ENCODE measurements at places on chromosomes 7 and 10.
A peak's percentile ranks its signal among the peaks of the same experiment; 100 is the strongest.

DNA sequence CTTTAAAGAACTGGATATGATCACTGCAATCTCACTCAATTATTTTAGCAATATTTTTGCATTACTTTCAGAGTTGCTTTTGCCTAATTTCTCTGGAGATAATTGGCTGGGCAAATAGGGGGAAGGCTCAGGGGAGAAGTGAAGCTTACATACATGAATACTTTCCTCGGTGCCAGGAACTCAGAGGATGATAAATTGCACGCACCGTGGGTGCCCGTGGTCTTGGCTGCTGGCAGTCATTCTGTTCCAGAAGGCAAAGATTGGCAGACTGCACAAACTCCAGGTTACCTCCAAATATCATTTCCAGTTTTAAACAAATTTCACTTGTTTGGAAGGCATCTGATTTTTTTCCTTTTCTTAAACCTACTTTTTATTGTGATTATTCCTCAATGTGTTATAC, 197.8 kb upstream of the TMEM72 start:
- DNase-seq: no peak

- DNase-seq: no peak
Measured at GRCh38 chr7:129134356-129134987, 10.0 kb upstream of the TSPAN33 start.

DNA sequence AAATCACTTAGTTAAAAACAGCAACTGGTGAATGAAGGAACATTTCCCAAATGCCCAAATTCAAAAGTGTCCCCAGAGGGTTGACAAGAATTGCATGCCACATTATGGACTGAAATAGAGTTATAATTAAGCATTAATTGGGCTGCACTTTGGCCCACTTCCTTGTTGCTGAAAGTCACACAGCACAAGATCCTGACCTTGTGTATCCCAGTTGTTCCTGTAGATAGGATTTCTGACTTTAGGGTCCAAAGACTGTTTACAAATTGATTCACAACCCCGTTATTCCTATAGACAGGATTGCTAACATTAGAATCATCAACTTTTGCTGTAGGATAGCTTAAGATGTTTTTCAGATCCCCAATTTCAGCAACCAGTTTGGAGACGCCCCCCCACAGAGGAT, 31.5 kb upstream of the NPFFR1 start:
- no peak for DNase-seq

DNA sequence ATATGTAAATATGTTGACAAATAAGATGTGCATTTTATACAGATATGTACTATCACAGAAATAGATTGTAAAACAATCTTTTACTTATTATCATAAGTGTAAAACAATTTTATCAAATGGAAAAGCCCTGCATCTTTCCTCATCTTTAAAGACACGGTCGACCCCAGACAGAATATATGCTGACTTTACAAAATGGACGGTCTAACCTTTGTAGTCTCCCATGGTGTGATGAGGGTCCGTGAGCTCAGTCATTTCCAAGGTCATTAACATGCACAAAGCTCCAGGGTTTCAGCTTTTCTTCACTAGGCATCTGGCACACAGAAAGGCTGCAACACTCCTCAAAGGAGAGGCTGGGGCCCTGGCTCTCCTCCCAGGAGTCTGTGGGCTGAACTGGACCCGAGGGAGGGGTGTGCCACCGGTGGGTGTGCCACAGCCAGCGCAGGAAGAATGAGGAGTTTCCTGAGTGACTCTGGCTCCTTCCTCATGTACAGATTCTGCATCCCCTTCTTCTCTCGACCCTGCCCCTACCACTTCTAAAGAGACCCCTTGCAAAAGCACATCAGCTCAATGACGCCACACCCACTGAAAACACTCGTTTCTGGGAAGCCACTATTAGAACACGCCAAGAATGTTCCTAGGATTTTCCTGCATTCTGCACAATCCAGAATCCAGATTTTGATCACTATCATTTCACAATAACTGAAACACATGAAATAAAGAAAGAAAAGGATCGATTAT, 26.2 kb upstream of the ABLIM1 start:
- peak; percentile 62 for DNase-seq

- no peak for DNase-seq
Measured at GRCh38 chr7:39248041-39248691, 270.5 kb downstream of the POU6F2 start.

DNA sequence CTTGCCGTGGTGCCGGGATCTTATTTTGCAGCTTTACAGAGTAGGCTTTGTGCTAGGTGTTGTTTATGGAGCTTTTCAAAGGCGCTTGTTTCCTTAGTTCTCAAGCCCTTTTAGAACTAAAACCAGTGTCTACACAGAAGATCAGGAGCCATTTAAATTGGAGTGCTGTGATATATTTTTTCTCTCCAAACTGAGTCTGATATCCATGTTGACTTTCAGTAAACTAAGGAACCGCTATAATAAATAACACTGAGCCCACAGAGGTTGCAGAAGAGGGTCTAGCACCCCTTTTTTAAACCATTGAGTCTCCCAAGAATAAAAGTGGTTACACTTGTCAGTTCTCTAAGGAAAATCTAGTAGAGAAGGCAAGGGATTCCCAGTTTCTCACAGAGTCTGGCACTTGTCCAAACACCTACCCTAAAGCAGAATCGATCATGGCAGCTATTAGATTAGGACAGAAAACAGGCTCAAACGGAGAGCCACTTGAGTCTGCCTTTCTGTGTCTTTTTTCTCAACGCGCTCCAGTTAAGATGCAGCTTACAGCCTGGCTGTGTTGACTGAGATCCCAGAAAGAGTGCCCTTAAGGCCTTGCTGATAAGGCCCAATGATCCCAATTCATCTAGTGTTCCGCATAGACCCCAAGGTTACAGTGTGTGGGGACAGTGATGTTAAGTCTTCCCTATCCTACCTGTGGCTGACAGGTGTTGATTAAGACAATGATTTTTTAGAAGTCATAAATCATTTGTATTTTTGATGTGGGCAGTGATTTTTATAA, 804 bp downstream of the TMEM106B start:
- no peak for DNase-seq

GRCh38 chr7:167090-167855, 25.1 kb upstream of the FAM20C start:
- DNase-seq: no peak

- no peak for DNase-seq
Measured at GRCh38 chr7:103690242-103690974, 244.4 kb upstream of the SLC26A5 start.

GRCh38 chr7:44541028-44541869, at the start of gene NPC1L1:
Gene NPC1L1, minus strand, starts transcription at chr7:44541330. Its CDS starts 71 bp downstream, at chr7:44541259.
- no peak for DNase-seq

- peak; percentile 86 for DNase-seq
Measured at GRCh38 chr7:132061937-132062336, 505.5 kb upstream of the PODXL start.

- no peak for DNase-seq
Measured at GRCh38 chr7:101582971-101583370, 46.1 kb downstream of the MYL10 start.

- no peak for DNase-seq
Measured at GRCh38 chr7:87934699-87935383, 790 bp downstream of the ADAM22 start.

DNA sequence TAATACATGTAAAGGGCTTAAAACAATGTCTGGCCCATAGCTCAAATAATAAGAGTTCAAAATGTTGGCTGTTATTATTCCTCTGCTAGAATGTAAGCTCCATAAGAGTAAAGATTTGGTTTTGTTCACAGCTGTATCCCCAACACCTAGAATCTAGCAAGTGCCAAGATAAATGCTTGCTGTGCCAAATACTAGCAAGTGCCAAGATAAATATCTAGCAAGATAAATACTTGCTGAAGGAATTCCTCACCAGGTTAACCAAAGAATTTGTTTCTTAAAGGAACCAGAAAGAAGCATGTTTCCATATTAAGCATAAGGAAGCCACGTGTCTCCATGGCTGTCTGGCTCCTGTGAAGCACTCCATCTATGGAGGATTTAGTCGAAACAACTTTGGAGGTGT, 235.2 kb upstream of the SP4 start:
- no peak for DNase-seq

GRCh38 chr7:543501-544337, 24.1 kb upstream of the PDGFA start:
- no peak for DNase-seq

DNA sequence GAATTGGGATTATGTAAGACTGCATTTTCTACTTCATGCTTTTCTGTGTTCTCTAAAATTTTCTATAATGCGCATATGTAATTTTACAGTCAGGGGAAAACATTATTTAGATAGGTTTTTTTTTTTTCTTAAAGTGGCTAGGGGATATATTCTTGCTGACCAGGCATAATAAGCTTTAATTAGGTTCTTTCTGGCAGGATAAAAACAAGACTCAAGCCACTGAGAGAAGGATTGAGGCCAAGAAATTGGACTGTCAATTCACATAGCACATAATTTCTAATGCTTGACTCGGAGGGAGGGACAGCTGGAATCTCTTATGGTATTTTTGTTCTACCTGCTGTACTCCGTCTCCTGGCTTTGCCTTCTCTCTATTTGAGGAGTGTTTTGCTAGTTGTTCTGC, 119.8 kb upstream of the NPVF start:
- DNase-seq: no peak

DNA sequence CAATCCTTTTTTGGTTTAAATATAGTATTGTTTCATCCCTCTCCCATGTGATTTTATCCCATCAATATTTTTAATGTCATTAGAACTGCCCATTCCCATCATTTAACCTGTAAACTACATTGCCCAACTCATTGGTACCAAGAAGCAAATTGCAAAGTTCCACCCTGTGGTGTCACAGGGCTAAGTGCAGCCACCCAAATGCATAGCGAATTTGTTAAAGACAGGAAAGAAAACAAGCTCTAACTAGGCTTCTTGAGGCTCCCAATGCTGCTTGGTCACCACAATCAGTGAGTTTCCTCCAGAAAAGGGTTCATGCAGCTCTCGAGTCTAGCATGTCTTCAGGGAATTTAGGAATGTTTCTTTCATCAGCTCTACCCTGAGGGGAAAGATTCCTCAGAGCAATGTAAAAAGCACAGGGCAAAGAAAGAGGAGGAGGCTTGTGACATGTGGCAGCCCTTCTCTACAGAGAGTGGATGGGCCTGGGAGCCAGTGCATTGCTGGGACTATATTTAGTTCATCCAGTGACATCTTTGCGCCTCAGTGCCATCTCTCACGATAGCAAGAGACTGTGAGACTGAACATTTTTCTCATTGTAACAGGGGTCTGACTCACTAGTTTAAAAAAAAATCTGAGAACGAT, 58.1 kb downstream of the CAV1 start:
- peak; percentile 96 for DNase-seq

GRCh38 chr7:159128767-159129166, 15.9 kb downstream of the VIPR2 start:
- DNase-seq: no peak

GRCh38 chr10:15455456-15455855, 84.4 kb upstream of the FAM171A1 start:
- DNase-seq: no peak

DNA sequence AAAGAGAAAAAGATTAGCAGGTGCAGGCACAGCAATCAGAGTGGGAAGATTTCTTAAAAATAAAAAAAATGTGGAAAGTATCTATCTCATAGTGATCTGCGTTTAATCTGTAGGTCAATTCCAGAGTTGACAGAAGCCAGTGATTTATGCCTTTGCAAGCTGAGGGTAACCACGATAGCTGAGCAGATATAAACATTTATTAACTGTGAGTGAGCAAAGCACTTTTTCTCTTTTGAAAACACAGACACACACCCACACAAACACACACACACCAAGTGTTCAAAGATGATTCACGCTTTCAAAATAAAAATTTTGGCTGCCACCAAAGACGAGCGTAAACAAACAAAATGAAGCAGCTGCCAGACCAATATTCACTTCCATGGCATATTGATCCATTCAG, 243.2 kb upstream of the SLC26A5 start:
- DNase-seq: no peak

DNA sequence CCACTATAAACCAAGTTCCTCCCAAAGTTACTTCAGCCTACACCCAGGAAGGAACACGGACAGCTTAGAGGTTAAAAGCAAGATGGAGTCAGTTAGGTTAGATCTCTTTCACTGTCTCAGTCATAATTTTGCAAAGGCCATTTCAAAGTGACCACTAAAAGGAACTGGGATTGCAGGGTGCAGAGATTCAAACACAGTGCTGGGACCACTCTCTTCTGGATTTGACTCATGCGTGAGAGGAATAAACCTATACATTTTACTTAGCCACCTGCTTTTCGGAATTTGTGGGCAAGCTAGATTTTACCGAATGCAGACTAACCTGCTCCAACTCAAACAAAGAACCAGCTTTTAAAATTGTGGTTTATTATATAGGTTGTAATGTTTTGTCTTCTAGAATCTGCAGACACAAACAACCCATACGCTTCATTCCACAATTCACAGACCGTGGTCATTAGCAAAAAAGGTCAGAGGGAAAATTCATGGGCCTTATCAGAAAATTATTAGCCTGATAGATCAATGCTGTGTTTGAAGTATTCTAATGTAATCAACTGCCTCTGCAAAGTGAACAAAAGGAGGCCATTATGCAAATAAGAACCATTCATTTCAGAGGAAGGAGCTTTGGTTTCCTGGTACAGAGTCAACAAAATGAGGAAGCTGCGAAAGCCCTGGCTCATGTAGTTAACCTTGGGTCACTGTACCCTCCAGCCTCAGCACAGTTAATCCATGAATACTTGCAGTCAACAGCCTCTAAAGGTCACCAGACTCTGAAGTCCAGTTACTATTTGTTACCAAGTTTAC, 342.7 kb upstream of the KLF6 start:
- no peak for DNase-seq

DNA sequence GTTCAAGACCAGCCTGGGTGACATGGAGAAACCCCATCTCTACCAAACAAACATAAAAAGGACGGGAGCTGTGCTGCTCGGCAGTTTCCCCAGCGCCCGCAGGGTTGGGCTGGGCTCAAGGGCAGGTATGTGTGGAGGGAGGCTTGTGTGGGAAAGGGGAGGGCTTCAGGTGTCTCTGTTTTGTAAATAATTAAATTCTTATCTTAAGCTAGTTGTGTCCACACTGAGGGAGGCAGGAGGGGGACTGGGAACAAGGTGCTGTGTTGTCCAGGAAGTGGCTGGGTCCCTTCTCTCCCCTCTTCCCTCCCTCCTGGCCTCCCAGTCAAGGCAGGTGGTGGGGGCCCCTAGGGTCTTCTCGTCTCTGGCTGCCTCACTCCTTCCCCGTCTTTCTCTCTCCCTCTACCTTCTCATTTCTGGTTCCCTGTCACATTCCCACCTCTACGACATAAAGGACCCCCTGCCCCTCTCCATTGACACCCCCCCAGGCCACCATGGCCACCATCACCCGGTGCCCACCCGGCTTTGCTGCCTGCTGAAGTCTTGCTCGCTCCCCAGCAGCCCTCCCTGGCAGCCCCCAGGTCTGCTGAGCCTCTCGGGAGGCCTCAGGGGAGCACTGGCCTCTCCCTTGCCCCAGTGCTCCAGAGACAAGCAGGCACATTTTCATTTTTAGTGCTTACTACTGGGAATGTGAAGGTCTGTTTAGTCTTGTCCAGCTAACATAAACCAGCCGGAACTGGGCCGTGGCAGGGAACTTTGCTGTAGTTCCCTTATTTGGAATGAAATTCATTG, 19.3 kb downstream of the NEURL1 start:
- DNase-seq: no peak

- peak; percentile 42 for DNase-seq
Measured at GRCh38 chr10:31028081-31028480, 3.6 kb downstream of the ZNF438 start.
